Pancreas (tissue), 10 donors: ENCODE measurements at places on chromosomes 11 and 22.

DNA sequence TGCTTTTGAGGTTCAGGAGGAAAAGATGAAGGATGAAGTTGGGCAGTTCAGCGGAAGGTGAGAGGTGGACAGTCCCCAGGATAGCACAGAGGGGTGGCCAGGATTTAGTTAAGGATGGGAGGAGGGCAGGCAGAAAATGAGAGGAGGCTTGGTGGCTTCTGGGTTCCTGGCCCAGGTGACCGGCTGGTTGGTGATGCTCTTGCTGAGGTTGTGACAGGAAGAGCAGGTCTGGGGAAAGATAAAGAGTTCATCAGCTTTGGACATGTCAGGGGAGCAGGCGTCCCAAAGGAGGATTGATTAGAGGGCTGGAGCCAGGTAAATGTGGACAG lies 27.6 kb upstream of the P2RY2 start:
- DNase-seq = no peak

DNA sequence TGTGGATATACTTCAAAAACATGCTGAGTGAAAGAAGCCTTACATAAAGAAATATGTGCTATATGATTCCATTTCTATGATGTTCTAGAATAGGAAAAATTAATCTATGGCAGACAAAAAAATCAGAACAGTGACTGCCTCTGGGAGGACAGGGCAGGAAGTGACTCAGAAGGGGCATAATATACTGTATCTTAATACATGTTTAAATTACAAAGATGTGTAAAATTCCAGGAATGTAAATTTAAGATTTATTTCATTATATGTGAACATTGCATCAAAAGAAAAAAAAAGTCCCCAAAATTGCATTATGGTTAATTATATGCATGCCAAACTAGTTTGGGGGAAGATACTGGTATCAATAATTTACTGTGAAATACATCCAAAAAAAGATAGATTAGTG lies 32.2 kb downstream of the SBF2 start:
- no peak for DNase-seq

DNA sequence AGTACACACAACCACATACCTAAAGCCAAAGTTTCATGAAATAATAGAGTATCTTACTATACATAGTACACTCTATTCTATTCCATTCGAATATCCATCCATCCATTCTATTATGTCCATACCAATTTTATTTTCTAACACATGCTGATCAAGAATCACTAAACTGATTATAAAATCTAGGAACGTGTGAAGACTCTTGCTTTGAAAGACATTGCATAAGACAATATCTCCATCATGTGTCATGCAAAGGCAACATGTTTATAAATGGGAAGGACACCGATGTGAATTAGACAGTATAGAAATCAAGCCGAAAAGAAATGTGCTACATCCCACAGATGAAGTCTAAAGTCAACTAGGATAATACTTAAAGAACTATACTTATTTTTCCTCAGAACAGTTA lies 1561.5 kb upstream of the TENM4 start:
- DNase-seq = no peak

DNA sequence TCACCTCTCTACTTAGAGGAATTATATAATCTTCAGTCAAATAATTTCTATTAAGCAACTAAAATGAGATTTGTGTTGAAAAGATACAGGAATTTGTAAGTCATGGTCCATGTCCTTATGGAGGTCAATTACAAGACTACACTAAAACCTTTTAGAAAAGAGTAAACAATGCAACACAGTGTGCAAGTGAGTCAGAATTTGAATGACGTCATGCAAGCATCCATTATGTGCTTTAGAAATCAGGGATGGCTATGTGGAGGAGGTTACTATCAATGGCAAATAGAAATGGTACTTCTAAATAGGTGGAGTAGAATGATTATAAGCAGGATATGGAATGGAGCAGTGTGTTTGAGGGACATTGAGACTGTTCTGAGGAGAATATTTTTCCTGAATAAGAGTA lies 16.6 kb downstream of the OR10D3 start:
- DNase-seq = no peak

- DNase-seq = no peak
Observed at GRCh38 chr11:117259417-117259816, 26.9 kb downstream of the RNF214 start.

- DNase-seq = no peak
Observed at GRCh38 chr11:78281511-78281910, 92.8 kb downstream of the USP35 start.

GRCh38 chr11:59877784-59878183 lies 798 bp upstream of the OOSP3 start:
- no peak for DNase-seq

GRCh38 chr22:47354668-47355387 lies 592.4 kb downstream of the TBC1D22A start:
- no peak for DNase-seq

- DNase-seq = no peak
Observed at GRCh38 chr11:95145430-95146060, 55.9 kb downstream of the ENDOD1 start.

- DNase-seq = no peak
Observed at GRCh38 chr22:29339381-29340235, 24.1 kb upstream of the RASL10A start.

- no peak for DNase-seq
Observed at GRCh38 chr11:130891326-130891725, 25.0 kb downstream of the SNX19 start.

GRCh38 chr11:77444261-77444660 lies 29.6 kb downstream of the PAK1 start:
- no peak for DNase-seq

DNA sequence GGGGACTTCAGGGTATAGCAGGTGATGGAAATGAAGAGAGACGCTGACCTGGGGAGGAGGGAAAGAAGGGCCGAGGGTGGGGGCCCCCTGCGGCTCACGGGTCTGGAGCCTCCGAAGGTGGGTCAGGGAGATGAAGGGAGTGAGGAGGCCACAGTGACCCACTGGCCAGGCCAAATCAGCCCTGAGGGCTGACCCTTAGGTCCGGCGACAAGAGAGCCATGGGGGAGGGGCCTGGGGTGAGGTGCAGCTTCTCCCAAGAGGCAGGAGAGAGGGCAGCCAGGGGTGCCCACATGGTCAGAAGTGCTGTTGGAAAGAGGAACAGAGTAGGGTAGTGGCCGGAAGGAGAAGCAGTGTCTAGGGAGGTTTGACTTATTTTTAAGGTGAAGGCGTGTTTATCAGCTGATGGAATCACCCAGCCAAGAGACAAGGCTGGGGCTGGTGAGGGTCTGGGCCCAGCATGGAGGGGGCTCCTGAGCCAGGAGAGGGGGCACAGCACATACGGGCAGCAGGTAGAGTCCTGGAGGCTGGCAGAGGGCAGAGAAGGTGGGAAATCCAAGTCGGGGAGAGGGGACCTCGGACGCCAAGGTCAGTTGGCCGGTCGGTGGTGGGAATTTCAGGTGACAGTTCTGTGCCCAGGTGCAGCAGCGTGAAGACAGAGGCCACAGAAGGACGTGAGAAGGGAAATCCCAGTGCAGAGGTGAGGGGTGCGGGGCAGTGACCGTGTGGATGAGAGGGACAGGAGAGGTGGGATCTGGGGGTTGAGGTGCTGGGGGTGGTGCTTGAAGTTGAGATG lies 49.0 kb downstream of the LINC01488 start:
- no peak for DNase-seq

GRCh38 chr11:103898577-103899336 lies 137.7 kb upstream of the DDI1 start:
- DNase-seq = no peak

DNA sequence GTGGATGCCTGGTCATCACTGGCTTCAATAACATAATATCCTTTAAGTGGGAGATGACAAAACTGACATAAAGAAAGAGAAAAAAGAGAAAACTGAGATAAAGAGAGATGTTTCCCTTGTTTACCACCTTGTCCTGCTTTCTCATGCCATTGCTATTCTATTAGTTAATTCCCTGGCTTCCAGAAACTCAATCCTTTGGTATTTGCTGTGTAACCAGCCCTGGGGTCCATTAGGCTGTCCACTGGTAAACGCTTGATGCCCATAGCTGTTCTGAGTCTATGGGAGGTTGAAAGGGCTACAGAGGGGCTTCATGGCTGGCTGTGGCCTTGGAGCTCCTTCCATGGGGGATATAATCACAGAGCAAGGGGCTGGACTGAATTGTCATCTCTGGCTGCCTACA lies 243.4 kb upstream of the PLET1 start:
- no peak for DNase-seq

DNA sequence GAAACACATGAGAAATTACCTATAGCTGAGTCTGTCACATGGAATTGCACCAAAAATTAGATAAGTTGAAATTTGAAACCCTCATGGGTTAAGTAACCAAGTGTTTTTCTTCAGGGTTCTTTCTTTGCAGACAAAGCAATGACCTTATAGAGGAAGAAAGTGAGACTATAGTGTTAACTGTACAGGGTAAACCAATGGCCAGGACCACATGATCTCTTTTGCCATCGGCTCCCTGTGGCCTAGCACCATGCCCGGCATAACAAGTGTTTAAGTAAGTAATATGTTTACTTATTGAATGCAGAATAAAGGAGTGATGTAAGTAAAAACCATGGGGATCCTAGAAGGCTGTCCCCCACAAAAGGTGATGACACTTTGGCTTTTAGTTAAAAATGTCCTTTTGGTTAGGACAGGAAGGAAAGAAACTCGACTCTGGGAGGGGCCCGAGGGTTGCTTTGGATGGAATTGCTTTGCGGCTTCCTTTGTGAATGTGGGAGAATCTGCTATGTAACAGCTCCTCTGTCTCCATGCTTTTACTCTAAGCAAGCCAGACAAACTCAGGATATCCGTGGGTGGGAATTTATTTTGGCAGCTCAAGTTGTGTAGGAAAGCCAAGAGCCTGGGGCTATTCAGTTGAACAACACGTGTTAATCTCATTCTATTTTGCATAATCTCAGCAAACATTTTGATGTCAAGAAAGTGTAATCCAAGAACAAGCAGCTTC lies 454.7 kb downstream of the INSC start:
- DNase-seq = no peak

GRCh38 chr11:18081551-18081950 lies 24.3 kb downstream of the SAAL1 start:
- no peak for DNase-seq

DNA sequence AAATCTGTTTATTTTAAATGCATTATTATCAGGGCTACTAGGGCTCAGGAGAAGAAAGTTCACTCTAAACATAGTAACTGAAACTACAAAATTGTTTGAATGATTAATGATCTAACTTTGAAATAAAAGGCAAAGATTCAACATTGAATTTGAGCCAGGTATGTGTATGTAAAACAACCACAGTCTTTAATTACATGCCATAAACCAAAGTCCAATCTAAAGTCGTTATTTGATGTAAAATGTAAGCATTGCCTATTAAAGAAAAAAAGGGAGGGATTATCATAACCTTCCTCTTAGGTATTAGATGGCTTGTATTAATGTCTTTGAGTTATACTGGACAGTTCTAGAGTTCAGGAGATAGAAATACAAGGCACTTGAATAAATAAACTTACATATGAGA lies 25.2 kb upstream of the PANX1 start:
- no peak for DNase-seq

DNA sequence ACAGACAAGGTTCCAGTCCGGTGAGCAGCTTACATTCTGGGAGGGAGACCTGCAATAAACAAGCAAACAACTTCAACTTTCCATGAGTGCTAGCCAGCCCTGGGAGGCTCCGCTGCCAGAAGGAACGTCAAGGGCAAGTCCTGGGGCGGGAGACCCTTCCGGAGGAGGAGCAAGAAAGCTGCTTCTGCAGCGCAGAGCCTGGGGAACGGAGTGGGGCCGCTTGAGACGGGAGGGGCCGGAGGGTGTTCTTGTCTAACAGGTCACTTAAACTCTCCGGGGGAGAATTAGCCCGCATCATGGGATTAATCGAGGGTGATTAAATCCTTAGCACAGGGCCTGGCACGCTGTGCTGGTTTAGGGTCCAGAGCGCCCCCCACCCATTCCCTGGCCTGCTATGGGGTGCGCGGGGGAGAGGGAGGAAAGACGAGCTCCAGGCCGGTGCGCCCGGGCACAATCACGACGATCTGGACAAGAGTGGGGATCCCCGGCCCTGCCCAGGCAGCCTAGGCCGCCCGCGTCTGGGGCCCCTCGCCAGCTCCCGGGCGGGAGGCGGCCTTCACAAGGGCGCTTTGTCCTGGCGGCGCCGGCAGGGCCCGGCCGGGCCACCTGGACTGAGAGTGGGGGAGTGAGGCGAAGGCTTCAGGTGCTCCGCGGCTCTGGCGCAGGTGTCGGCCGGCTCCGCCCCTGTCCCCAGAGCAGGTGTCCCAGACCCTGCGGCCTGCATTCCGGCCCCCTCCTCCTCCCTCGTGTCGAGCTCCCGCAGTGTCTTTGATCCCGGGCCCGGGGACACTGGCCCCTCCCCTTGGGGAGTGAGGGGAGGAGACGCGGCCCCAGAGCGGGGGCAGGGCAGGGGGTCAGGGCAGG lies 663 bp upstream of the LARGE2 start:
- peak; percentile 96 for DNase-seq

- DNase-seq = no peak
Observed at GRCh38 chr11:45641961-45642360, 23.5 kb downstream of the CHST1 start.

DNA sequence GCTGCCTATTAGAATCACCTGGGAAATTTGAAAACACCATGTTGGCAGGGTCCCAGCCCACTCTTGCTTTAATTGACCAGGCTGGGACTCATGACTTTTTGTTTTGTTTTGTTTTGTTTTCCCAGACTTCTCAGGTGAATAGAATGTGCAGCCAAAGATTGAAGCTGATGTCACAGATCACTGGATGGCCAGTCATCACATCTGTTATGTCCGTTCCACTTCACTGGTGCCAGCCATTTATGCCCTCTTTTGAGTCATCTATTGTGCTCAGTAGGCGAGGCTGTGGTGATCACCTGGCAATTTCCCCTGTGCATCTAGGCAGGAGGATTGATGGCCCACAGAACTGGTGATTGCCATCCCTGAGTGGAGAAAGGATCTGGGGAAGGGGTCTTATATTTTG lies 297.3 kb downstream of the INSC start:
- DNase-seq = no peak

GRCh38 chr11:117458275-117459122 lies 130.8 kb downstream of the CEP164 start:
- DNase-seq = no peak

GRCh38 chr22:38070250-38070921 lies 13.2 kb downstream of the PICK1 start:
- DNase-seq = no peak

DNA sequence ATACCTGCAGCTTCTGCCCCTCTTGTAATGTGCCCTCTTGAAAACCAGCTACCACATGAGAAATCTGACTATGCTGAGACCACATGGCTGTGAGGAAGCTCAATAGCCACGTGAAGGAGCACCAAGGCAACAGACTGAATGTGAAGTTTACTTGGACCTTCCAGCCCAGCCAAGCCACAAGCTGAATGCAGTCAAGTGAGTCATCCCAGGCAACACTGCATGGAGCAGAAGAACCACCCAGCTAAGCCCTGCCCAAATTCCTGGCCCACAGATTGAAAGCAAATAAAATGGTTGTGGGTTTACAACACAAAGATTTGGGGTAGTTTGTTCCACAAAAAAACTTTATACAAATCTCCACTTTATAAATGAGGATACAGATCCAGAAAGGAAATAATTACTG lies 114.5 kb downstream of the TIMP3 start:
- no peak for DNase-seq

GRCh38 chr22:44396727-44397722 lies 84.3 kb upstream of the SHISAL1 start:
- DNase-seq = peak; percentile 39

GRCh38 chr11:11142430-11142829 lies 210.6 kb downstream of the CSNK2A3 start:
- no peak for DNase-seq

- DNase-seq = no peak
Observed at GRCh38 chr22:36738416-36739020, 35.0 kb upstream of the CACNG2 start.

GRCh38 chr11:75538150-75538942 lies 12.6 kb upstream of the GDPD5 start:
- DNase-seq = no peak

GRCh38 chr11:31779374-31779791 lies 31.7 kb downstream of the PAX6 start:
- no peak for DNase-seq
